ENCODE measurements at places on chromosomes 11 and 22.
A peak's percentile ranks its signal among the peaks of the same experiment; 100 is the strongest.

- no peak for DNase-seq
Measured at GRCh38 chr11:117180020-117180419, 1.5 kb downstream of the SIDT2 start.

GRCh38 chr11:65016705-65017104 is 2.7 kb downstream of the ARL2 start:
- no peak for DNase-seq

GRCh38 chr22:50209893-50210292 is 9.1 kb downstream of the SELENOO start:
- DNase-seq = peak; percentile 65

- DNase-seq = no peak
Measured at GRCh38 chr22:48391820-48392219, 1435.9 kb downstream of the BRD1 start.

Data from neural progenitor cell (in vitro differentiated cells).